Natural killer cell treated with Interleukin-12 subunit alpha and Interleukin-12 subunit beta and Interleukin-15 and Interleukin-18, amount 100 ng/mL, for 72 hours (primary cell): ENCODE measurements at places on chromosomes 4 and X. TPM values are rescaled to one million over a fixed set of nuclear protein-coding genes. Genes with fewer than 3 reads are reported as not detected.
A peak's percentile ranks its signal among the peaks of the same experiment; 100 is the strongest.

DNA sequence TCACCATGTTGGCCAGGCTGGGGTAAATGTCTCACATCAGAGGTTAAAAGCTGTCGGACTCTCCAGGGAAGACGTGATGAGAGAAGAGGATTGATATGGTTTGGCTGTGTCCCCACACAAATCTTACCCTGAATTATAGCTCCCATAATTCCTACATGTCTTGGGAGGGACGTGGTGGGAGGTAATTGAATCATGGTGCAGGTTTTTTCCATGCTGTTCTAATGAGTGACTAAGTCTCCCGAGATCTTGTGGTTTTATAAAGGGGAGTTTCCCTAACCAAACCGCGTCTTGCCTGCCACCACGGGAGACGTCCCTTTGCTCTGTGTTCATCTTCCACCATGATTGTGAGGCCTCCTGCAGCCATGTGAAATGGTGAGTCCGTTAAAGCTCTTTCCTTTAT lies 64.4 kb downstream of the ASMT start:
- peak; percentile 63 for DNase-seq

Gene TLR1
- total RNA-seq, result 15.5 TPM

DNA sequence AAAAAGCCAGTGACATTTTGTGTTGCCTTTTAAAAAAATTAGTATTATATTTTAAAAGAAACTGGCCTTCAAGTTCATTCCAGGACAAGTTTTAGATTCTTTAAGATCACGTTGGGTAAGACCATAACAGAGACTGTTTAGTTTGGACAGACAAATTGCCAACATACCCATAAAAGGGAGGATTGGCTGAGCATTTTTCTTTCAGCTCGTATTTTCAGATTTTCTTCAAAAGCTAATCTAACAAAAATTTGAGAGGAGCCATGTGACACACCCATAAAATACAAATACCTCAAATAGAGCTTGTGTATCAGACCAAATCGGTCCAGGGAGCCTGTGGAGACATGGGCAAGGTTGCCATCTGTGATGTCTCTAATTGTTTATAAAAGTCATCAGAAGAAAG lies 74.6 kb upstream of the C1QTNF7 start:
- no peak for DNase-seq

DNA sequence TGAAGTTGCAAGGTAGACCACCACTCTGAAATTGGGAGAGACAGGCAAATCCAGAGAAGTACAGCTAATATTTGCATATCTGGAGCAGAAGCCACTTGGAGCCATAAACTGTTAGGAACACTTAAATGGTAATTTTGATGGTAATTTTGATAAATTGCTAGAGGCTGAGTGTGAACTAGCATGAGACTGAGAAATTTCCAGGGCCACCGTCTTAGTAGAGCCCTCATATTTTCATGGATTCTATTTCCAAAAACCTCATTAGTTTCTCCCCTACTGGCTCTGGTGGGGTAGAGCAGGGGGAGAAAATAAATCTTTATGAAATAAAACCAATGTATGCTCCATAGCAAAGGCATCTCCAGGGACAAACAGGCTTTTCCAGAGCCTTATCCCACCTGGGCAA lies 429.4 kb upstream of the DIPK2B start:
- DNase-seq, result no peak

DNA sequence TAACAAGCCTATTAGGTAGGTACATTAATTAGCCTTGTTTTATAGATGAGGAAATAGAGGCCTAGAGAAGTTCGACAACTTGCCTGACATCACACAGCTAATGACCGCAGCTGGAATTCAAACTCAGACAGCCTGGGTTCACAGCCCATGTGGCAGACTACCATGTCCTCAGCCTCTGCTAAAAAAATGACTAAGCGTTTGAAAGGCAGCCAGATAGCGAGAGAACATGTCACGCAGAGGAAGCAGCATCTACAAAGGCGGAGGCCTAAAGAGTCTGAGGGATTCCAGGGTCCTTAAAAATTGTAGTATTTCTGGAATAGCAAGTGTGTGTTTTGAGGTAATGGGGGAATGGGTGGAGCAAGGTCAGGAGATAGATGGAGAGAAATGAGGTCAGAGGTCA lies 33.2 kb upstream of the BMP15 start:
- DNase-seq, result no peak

GRCh38 chr4:123505095-123506010 lies 108.8 kb downstream of the SPRY1 start:
- no peak for DNase-seq

- no peak for DNase-seq
Measured at GRCh38 chr4:2423695-2424094, 4.9 kb downstream of the CFAP99 start.

Gene PROM1
- 0.92 TPM for total RNA-seq

DNA sequence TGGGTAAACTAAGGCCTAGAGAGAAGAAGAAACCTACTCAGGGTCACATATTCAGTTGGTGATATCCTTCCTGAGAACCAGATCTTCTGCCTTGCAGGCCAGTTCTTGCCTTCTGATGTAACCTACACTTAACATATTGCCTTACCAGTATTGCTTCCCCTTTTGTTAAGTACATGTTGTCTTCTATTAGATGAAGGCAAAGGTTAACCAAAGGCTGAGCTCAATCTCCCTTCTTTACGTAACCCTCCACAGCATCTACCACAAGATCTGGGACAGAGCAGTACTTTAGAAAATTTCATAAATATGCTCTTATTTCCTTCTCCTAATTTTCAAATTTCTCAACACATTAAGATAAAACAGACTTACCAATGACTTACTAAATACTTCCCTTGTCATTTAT lies 474.4 kb downstream of the SH2D1A start:
- DNase-seq, result no peak

DNA sequence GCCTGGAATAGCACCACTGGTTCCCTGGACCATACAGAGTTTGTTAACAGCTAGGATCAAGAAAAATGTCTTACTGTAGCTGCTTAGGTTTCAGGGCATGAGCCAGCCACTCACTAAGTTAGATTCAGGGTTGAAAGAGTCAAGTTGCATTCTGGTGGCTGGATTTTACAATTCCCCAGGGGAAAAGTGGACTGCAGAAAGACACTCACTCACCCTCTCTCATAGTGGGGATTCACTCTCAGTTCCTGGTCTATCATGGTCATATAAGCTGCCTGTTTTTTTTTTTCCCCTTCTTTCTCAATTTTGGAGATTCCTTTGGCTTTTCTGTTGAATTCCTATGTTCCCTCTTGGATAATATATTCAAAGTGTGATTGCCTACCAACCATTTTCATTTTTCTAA lies 744.2 kb upstream of the GRIA3 start:
- DNase-seq, result no peak

GRCh38 chr4:589219-589963 lies 13.3 kb upstream of the TMEM271 start:
- no peak for DNase-seq

DNA sequence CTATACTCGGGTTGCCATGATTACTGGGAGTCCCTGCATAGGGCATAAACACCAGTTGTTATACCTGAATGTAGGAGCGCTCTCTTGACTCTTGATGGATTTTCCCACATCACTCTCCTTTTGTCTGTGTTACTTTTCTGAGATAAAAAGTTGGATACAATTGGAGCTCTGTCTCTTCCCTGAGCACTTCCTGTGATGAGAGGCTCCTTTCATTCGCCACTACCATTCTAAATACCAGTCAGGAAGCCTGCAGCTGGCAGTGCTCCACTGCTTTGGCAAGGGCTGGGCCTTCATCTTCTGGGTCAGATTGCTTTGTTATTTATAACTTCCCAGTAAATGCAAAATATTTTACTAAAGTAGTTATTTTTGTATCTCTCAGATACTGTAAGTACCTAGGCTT lies 13.9 kb downstream of the TCEANC start:
- DNase-seq, result no peak

Gene ETDA
- total RNA-seq, result not detected

Gene RXFP1
- total RNA-seq, result not detected
